Femur (tissue), 1 donor: ENCODE measurements at places on chromosomes 16 and 17.

DNA sequence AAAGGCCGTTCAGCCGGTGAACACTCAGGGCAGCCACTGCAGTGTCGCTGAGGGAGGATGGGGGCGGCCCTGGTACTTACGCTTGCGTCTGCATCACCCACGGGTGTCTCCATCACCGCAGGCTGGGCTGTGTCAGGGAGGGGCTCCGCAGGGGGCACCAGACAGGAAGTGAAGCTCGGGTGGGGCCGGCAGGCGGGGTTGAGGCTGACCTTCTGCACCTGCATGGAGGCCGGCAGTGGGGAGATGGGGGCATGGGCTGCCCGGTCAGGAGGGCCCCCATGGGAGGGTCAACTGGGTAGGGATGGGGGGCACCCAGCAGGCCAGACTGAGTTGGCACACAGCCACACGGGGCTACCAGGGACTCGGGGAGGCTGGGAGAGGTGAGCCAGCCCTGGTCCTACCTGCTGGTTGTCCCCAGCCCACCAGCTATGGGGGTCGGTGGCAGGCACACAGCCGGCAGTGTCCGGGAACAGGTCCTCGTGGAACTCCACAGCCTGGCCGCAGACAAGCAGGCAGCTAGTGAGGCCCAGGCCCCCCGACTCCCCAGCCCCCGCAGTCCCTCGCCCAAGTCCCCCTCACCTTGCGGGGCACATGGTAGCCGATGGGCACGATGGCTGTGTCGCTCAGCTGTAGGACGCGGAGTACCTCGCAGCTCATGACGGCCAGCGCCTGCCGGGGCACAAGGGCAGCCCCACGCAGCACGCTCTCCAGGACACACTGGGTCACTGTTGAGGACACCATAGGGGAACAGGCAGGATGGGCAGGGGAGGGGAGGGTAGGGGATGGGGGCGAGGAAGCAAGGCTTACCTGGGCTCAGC, 7.2 kb upstream of the VASN start:
- no peak for DNase-seq

GRCh38 chr16:5075637-5076036, 4.0 kb downstream of the ALG1 start:
- DNase-seq: no peak

- DNase-seq: peak; percentile 5
These were observed 6.3 kb upstream of the SLC38A8 start for GRCh38 chr16:84048871-84049270.

DNA sequence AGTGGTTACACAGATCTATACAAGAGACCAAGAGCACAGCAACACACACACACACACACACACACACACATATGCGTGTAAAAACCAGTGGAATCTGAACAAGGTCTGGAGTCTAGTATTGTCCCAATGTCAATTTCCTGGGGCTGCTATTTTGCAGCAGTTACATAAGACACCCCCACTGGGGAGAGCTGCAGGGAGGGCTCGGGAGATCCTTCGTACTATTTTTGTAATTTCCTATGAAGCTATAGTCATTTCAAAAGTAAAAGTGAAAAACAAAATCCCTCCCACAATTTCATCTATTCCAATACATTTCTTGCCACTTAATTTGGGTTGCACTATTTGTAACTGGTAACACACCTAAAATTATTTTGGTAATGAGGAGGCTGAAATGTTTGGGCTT, 68.5 kb downstream of the C16orf95 start:
- no peak for DNase-seq

DNA sequence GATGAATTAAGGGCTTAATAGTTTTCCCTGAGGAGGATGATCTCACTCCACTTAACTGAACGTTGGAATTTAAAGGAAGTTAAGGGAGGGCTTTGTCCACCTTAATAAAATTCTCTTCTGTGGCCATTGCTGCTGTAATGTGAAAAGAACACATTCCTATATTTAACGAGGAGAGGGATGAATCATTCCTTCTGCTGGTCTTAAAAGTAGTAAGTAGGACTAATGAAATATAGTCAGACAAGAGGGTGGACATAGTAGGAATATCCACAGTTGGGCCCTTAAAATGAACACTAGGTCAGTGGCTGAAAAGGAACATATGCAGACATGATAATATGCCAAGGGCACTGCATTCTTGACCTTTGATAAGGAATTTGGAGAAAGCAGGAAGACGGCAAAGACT, 405.6 kb downstream of the PMP22 start:
- no peak for DNase-seq

GRCh38 chr16:84663433-84664101, 15.3 kb downstream of the KLHL36 start:
- no peak for DNase-seq

DNA sequence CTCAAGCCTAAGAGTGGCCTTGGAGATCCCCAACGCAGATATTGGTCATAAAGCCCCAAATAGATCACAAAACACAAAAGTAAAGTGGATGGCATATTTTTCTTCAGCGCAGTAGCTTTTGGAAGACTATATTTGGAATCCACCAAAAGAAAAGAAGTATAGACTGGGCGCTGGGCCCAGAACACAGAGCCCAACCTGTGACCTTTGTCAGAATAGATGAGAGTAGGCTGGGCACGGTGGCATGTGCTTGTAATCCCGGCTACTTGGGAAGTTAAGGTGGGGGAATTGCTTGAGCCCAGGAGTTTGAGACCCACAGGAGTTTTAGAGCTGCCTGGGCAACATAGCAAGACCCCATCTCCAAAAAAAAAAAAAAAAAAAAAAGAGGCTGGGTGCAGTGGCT, 14.6 kb downstream of the SCIMP start:
- no peak for DNase-seq

DNA sequence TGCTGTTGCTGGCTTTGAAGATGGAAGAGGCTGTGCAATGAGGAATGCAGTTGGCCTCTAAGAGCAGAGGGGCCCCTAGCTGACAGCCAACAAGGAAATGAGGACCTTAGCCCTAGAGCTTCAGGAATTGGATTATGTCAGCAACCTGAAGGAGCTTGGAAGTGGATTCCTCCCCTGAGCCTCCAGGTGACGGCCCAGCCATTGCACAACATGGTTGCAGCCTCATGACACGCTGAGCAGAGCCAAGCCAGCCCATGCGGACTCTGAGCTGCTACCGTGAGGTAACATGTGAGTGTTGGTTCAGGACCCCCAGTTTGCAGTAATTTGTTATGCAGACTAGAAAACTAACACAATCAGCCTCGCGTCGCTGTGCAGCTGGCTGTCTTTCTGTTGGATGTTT, 20.2 kb downstream of the CCDC42 start:
- no peak for DNase-seq

DNA sequence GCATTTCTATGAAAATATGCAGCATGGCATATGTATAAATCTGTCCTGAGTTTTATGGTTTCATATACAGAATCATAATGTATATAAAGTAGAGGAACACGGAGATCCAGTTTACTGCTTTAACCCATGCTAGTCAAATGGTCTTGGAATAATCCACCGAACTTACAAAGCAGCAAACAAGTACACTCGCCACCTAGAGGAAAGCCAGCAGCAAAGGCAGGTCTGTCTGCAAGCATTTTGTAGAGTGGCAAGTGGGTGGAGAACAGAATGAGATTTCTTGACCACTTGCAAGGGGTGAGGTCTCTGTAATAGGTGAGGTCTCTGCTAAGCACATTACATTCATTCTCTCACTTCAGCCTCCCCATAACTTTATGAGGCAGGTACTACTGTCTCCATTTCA, 308.3 kb downstream of the CA10 start:
- no peak for DNase-seq

DNA sequence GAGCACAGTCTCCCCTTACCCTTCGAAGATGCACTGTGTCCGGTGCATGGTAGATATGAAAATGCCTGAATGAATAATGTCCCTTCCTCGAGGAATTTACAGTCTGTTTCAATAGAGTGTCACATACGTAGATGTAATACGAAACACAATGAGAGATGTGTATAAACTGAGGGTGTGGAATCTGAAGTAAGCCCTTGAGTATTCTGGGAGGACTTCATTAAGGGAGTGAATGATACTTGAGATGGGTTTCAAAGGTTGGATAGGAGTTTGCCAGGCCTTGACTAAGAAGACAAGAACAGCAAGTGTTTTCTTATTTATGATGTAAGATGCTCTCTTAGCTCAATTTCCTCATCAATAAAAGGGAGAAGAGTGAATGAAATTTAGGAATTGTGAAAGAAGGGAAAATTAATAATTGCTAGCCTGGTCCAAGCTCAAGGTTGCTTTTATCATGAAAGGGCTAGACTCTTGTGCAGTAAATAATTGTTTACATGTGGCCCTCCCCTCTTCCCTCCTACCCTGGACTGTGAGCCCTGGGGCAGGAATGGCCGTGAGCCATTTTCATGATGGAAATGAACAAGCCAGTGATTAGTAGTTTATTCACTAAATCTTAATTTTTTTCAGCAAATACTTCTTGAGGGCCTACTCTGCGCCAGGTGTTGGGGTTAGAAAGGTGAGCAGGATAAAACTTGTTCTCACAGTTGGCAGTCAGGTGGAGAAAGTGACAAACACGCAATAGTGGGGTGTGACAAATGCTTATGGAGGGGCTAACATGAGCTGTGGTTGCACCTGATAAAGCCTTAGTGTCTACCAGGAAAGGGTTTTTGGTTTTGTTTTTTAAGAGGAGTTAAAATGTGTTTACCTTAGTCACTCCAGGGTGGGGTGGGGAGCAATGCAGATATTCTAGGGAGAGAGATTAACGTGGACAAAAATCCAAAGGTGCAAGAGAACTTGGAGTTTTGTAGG, 1.6 kb downstream of the KIF22 start:
- no peak for DNase-seq

- no peak for DNase-seq
These were observed 13.8 kb downstream of the SLFN5 start for GRCh38 chr17:35256629-35257028.

GRCh38 chr16:56532714-56533113, 12.9 kb upstream of the BBS2 start:
- no peak for DNase-seq

DNA sequence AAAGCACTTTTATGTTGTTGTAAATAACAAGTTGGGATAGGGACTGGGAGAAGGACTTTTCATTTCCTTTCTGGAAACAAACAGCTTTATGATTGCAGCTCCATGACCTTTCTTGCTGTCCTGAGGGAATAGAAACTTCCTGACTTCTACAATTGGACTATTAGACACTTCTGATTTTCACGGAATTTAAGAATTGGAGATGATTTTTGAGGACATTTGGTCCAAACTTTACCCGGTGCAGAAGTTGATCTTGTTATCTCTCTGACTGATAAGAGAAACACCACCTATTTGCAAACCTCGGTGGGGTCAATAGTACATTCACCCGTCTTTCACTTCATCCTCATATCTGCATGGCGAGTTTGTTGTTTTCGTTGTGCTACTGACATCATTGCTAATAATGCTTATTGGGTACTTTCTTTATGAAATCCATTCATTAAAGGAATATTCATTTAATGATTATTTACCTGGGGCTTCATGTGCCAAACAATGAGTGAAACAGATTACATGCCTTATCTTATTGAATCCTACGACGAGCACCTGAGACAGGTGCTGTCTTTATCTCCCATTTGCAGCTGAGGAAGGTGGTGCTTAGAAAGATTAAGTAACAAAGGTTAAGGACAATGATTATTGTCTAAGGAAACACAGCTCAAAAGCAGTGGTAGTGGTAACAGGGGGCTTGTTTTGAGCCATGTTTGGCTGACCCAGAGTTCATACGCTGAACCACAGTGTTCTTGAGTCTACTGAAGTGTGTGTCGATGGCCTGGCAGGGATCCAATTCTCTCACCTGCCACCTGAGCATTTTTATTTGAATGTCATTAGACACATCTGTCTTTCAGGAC, 176.9 kb upstream of the FAM20A start:
- no peak for DNase-seq
